ENCODE measurements at places on chromosomes 12 and 14.

DNA sequence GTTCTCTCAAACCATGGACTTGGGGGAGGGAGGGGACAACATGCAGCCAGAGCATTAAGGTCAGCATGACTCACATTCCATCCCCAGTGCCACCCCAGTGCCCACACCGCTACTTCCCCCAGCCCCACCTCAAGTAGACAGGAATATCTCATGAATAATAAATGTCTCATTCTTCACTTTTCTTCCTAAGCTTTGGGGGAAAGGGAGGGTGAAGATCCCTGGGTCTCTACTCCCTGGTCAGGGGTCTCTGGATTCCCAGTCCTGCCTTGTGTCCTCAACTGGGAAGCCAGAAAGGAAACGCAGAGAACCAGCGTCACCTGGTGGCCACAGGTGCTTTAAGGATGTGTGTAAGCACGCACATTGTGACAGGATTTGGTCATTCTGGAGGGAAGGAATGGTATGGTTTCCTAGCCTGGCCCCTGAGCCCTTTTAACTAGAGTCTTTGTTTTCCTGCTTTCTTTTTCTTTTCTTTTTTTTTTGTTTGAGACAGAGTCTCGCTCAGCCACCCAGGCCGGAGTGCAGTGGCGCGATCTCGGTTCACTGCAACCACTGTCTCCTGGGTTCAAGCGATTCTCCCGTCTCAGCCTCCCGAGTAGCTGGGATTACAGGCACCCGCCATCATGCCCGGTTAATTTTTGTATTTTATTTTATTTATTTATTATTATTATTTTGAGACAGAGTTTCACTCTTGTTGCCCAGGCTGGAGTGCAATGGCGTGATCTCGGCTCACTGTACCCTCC, 3.4 kb downstream of the GPR84 start:
- no peak overlapping the region for H3K27ac ChIP-seq
- H3K36me3 ChIP-seq = no peaks in the 10 kb centered on the region
- no peak overlapping the region for H3K4me3 ChIP-seq
- peaks cover 35% of the 10 kb centered on the region for H3K4me1 ChIP-seq

GRCh38 chr12:53190108-53190729, 9.5 kb upstream of the CSAD start:
- H3K4me3 ChIP-seq = no peak overlapping the region
- peaks cover 51% of the 10 kb centered on the region for H3K36me3 ChIP-seq
- peaks cover 5% of the 10 kb centered on the region for H3K4me1 ChIP-seq
- DNase-seq = peak; percentile 79

DNA sequence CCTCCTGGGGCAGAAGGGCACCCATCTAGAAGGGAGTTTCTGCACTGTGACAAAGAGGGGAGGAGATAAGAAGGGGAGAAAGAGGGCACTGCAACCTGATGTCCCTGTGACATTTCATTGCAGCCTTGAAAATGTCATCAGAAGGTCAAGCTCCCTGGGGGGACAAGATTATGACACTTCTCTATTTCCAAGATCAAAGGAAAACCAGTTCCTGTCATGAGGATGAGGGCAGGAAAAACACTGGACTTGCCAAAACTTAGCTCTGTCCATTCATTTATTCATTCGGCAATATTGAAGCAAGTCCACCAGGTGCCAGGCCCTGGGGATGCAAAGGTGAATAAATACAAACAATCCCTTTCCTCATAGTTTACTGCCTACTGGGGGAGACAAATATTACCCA, 138.4 kb upstream of the CDKN3 start:
- H3K27ac ChIP-seq = no peak overlapping the region
- no peak overlapping the region for H3K4me3 ChIP-seq
- H3K4me1 ChIP-seq = no peaks in the 10 kb centered on the region
- no peaks in the 10 kb centered on the region for H3K36me3 ChIP-seq
- H3K27me3 ChIP-seq = no peaks in the 10 kb centered on the region

DNA sequence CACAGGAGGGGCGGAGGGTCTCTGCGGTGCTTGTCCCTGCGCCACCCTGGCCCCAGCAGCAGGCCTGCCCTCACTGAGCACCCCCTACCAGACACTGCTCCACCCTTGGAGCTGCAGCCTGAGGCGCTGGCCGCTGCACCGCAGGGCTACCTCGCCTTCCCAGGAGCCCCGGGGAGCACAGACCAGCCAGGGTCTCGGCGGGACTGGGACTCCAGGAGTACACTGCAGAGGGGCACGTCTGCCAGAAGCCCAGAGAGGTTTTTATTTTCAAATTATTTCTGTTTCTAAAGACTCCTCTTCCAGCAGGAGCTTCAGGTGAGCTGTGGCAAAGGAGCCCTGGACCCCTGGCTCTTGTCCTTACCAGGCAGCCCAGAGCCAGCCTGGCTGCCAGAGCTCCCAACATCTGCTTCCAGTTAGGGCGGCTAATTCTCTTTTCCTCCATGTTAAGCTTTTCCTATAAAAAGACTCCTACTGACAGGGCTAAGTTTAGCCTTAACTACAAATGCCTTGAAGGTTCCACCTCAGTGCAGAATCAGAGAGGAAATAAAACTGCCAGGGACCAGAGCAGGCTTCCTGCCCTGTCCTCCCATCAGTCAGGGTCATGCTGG, 26.4 kb downstream of the DEGS2 start:
- no peak overlapping the region for H3K4me3 ChIP-seq
- H3K36me3 ChIP-seq = no peaks in the 10 kb centered on the region
- no peak for DNase-seq
- no peaks in the 10 kb centered on the region for H3K4me1 ChIP-seq
- H3K27me3 ChIP-seq = no peaks in the 10 kb centered on the region

GRCh38 chr14:64812412-64812811, 67.3 kb downstream of the SPTB start:
- no peak overlapping the region for H3K27ac ChIP-seq
- H3K36me3 ChIP-seq = no peaks in the 10 kb centered on the region
- no peaks in the 10 kb centered on the region for H3K27me3 ChIP-seq

GRCh38 chr14:78592616-78593219, 422.5 kb downstream of the NRXN3 start:
- DNase-seq = no peak
- H3K27me3 ChIP-seq = no peaks in the 10 kb centered on the region
- no peaks in the 10 kb centered on the region for H3K4me1 ChIP-seq
- no peaks in the 10 kb centered on the region for H3K36me3 ChIP-seq
- no peak overlapping the region for H3K27ac ChIP-seq
- no peak overlapping the region for H3K4me3 ChIP-seq

DNA sequence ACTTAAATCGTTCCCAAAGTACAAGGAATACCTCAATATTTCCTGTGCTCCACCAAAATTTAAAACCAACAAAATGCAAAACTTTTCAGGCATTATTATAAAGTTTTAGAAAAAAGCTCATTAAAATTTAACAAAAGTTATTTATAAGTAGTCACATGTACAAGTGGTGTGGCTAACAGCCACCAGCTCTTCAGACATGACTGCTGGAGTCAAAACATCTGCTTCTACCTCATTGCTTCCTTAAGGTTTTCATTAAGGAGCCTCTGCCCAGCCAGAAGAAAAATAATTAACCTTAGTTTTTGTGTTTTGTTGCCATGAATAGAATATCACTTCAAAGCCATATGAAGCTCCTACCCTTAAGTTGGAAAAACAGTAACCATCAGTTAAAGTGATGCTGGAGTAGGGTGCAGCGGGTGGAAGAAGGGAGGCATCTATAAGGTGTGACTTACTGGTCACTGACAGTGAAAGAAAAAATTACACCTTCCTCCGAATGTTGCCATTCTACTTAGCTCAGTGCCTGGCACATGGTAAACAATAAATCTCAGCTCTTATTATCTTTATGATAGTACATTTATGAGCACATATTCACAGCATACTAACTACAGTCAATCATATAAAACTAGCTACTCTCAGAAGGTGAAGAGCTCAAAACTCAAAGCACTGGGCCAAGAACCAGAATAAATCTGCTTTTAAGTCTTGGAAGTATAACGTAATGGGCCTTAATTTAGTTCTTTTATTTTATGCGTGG, 57.7 kb downstream of the GALC start:
- DNase-seq = no peak
- H3K4me3 ChIP-seq = no peak overlapping the region
- no peak overlapping the region for H3K27ac ChIP-seq
- H3K36me3 ChIP-seq = peaks cover 30% of the 10 kb centered on the region

- DNase-seq = no peak
- no peaks in the 10 kb centered on the region for H3K36me3 ChIP-seq
- H3K27ac ChIP-seq = no peak overlapping the region
- no peaks in the 10 kb centered on the region for H3K4me1 ChIP-seq
- no peaks in the 10 kb centered on the region for H3K27me3 ChIP-seq
- H3K4me3 ChIP-seq = no peak overlapping the region
Measured at GRCh38 chr12:66497008-66497897, 181.6 kb downstream of the GRIP1 start.
